ENCODE measurements at places on chromosomes 2 and 18.

GRCh38 chr2:113060396-113060795, 1.4 kb downstream of the IL36RN start:
- ATAC-seq: peak; percentile 28

DNA sequence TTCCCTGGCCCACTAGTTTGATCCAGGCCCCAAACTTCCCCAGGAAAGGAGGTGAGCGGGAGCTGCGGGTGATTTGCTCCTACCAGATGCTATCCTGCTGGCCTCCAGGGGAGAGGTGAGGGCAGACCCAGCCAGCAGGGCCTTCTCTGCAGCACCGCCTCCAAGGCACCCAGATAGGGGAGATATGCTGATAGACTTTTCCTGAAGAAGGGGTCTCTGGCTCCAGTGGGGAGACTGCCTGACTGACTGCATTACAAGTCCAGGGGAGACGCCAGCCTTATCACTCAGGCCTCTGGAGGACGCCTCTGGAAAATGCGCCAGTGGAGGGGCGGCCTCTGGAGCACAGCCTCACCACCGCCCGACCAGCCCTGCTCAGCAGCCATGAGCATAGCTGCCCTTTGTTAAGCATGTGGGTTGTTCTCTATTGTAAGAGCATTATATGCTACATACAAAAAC, 60.6 kb upstream of the SMAD7 start:
- ATAC-seq: no peak

GRCh38 chr18:48029296-48029986, 99.0 kb upstream of the SMAD2 start:
- no peak for ATAC-seq

- peak; percentile 26 for ATAC-seq
These were observed 218.1 kb downstream of the WDR7 start for GRCh38 chr18:56869189-56869777.

GRCh38 chr2:71071681-71072398, 3.4 kb downstream of the NAGK start:
- ATAC-seq: peak; percentile 54

DNA sequence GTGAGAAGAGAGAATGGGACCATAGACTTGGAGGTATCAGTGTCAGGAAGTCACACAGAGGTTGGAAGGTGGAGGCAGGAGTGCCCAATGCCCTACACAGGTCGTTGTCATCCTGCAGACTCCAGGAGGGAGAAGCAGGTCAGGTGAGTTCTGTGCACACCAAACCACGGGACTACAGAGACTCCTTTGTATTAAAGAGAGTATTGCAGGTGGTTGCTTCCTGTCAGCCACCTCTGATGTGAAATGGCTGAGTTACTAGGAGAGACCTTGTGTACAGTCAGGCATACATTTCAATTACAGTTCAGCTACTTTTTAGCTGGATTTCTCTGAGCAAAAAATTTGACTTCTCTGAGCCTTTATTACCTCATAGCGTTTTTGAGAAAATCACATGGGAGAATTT, 51.6 kb downstream of the SPP2 start:
- ATAC-seq: peak; percentile 29

GRCh38 chr18:28159055-28159454, 17.9 kb downstream of the CDH2 start:
- ATAC-seq: no peak

DNA sequence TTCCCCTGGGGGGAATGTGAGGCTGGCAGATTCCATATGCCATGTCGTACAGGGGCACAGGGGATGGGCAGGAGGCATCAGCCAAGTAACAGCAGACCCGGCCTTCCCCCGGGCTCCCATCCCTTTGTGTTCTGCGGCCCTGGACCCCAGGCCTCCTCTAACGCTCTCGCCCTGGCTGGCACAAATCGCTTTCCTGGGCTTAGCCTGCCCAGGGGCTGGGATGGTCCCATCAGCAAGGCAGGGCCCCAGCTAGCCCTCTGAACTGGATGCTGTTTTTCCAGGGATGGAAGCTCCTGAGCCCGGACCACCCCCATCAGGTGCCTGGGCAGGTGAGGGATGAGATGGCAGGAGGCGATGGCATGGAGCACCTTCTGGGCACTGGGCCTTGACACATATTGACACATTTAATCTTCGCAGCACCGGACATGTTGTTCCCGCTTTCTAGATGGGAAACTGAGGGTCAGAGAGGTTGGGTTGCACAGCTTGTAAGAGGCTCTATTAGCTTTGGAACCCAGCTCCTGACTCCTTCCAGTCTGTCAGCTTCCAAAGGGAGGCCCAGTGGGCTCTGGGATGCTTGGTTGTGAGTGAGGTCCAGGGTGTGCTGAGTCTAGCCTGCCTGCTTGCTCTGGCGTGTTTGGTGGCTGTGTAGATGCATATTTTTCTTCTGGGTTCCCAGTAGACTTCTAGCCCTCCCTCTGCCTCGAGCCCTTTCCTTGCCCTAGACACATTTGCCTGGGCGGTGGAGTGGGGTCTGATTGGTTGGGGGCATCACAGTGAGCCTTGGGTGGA, 40.3 kb downstream of the GLI2 start:
- ATAC-seq: no peak

GRCh38 chr2:234626566-234627130, 129.8 kb upstream of the ARL4C start:
- ATAC-seq: no peak

- ATAC-seq: no peak
These were observed 368.4 kb upstream of the HS6ST1 start for GRCh38 chr2:128686881-128687555.

DNA sequence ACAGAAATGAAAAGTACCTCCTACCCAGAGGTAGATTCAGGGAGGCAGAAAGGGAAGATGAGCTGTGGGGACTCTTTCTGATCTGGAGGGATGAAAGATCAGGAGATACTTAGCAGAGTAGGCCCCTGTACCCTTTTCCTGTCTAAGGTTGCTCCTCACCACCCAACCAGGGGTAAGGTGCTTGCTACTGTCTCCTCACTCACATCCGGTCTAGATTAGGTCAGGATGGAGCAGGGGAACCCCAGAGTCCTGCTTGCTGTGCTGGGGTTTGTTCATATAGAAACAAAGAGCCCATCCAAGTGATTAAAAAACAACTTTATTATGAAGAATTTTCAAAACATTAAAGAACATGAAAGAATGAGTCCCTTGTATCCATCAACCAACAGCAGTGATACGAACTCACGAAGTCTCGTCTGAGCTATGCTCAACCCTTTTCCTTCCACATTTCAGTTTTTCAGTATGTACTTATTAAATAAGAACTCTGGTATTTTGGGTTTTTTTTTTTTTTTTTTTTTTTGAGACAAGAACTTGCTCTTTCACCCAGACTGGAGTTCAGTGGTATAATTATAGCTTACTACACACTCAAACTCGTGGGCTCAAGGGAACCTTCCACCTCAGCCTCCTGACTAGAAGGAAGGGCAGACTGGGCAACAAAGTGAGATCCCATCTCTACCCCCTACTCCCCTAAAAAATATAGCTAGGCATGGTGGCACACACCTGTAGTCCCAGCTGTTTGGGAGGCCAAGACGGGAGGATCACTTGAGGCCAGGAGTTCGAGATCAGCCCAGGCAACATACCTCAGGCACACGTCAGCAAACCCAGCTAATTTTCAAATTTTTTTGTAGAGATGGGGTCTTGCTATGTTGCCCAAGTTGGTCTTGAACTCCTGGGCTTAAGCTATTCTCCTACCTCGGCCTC, 28.5 kb upstream of the MCFD2 start:
- peak; percentile 79 for ATAC-seq

- ATAC-seq: no peak
These were observed 19.8 kb downstream of the PIKFYVE start for GRCh38 chr2:208285853-208286252.

GRCh38 chr2:126885751-126886210, 12.9 kb upstream of the TEX51 start:
- ATAC-seq: no peak

- ATAC-seq: no peak
These were observed 96.4 kb downstream of the ITGB1BP1 start for GRCh38 chr2:9326975-9327374.

- ATAC-seq: no peak
These were observed 261.5 kb upstream of the DSEL start for GRCh38 chr18:67778016-67778415.

DNA sequence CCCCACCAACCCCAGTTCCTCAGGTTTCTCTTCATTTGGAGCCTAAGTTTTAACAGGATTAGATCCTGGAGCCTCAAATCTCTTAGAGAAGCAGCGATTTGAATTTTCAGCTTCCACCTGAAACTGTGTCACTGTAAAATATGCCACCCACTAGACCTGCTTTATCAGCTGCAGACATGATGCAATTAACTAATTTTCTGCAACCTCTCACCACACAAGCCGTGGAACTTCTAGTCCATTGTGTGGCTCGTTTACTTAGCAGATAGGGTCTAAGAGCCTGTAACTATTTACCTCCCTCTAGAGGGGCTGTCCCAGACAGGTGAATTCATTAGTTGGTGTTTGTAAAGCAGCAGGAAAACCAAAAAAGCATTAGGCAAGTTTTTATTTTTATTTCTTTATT, 31.6 kb upstream of the FZD5 start:
- ATAC-seq: no peak

DNA sequence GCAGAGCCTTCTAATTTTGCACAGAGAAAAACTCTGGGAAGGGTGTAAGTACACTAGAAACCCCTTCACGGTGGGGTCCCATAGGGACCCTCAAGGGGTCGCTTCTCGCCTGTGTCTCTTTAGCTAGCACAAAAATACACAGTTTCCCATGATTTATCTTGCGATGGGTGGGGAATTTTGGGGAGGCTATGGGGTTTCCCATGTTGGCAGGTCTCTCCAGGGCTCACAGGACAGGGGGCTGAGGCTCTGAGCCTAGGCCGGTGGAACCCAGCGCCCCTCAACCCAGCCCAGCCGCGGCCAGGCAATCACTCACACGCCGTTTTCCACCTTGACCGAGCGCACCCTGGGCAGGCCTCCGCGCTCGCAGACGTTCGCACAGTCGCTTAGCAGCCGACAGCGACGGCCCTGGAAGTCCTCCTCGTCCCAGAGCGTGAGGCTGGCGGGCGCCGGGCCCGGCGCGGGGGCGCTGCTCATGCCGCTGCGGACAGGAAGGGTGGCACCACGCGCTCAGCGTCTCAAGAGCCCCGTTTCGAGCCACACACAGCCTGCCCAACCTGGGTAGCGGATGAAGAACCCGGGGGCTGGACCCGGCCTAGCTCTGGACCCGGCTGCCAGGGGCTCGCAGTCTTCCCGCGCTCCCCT, 398 bp downstream of the CRYBA2 start:
- no peak for ATAC-seq

DNA sequence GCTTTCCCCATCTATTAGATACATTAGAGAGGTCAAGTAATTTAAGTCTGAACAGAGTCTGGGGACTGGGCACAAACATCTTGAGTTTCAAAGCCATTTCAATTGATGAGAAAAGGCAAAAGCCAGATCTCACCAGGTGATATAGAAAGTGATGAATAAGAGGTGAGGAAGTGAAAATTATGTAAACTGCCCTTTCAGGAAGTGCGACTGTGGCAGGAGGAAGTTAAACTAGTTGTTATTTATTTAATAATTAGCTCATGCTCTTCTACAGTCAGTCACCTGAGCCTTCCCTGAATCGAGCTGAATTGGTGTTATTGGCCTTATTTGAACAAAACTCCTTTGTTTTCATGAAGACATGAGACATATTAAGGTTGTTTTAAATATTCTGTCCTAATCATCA, 115.1 kb downstream of the CDH20 start:
- ATAC-seq: no peak

DNA sequence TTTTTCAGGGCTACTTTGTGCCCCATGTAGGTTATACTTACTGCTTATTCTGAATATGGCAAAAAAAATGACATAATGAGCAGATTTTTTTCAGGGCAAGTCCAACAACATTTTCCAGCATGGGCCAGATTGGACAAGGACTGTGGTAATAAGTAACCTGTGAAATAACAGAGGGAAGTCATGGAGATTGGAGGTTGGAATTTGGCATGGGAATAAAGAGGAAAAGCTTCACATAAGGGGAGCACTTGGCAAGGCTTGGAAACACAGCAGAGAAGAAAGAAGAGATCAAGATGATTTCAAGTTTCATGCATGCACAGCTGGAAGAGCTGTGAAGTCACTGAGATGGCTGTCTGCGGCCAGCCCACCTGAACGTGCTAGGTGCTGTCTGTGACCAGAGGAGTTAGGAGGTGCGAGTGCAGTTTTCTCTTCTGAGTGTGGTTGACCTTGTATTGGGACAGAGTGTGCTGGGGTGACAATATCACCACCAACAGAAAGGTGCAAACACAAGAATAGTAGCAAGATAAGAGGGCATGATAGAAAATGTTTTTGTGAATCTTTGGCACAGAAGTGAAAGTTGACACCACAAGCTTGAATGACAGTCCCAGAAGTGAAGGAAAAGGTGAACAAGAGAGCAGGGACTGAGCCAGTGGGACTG, 71.1 kb upstream of the DSC1 start:
- no peak for ATAC-seq

GRCh38 chr2:64804651-64805050, 150.9 kb upstream of the SERTAD2 start:
- no peak for ATAC-seq

DNA sequence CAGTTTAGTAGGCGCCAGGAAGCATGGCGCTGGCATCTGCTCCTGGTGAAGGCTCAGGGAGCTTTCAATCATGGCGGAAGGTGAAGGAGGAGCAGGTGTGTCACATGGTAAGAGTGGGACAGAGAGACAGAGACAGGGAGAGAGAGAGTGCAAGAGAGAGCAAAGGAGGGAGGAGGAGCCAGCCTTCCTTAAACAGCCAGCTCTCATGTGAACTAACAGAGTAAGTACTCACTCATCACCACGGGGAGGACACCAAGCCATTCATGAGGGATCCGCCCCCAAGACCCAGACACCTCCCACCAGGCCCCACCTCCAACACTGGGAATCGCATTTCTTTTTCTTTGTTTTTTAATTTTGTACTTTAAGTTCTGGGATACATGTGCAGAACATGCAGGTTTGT, 40.8 kb upstream of the CLASP1 start:
- no peak for ATAC-seq

DNA sequence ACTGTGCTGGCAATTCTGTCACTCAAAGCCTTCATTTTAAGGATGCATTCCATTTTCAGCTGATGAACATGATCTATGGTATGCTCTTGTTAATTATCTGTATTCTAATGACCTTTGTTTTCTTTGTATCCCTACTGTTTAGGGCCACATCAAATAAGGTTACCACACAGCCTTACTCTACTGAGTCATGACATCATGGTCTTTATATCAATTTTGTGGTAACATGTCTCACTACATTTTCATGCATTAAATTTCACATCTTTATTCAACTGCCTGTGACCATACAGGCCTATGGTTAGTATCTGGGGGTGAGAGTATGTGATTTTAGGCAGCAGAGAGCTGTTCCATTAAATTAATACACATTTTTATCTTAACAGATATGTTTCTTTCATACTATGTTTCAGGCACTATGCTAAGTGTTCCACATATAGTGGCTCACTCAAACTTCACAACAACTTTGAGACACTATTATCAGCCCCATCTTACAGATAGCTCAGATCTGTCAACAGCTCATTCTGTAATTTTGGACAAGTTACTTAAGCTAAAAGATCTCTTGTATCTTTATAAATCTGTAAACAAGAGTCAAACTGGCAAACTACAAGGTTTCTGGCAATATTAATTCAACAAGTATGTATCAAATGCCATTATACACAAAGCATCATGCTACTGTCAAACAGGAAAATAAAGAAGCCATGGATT, 18.0 kb downstream of the LRPPRC start:
- no peak for ATAC-seq
